ENCODE measurements at places on chromosomes 7 and 10.

GRCh38 chr10:3935933-3936359 is 150.9 kb upstream of the KLF6 start:
- no peak for DNase-seq

DNA sequence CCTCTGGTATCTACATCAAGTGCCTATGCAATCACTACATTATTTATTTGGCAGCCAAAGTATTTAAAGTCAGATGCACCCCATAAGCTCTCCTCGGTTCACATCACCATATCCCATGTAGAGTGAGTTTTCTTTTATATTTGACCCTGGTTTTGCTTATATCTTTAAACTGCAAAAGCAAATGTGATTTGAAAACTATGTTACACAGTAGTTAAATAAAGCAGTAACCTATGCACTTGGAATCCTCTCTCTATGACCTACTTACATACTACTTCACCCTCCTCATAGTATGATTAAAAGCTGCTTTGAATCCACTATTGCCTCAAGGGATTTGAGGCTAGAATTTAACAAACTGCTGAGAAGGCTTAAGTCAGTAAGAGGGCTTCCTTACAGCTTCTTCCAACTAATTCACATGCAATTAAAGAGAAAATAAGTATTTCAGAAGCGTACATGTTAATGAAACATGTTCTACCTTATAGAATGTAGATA is 2.2 kb upstream of the CELF2 start:
- no peak for DNase-seq

DNA sequence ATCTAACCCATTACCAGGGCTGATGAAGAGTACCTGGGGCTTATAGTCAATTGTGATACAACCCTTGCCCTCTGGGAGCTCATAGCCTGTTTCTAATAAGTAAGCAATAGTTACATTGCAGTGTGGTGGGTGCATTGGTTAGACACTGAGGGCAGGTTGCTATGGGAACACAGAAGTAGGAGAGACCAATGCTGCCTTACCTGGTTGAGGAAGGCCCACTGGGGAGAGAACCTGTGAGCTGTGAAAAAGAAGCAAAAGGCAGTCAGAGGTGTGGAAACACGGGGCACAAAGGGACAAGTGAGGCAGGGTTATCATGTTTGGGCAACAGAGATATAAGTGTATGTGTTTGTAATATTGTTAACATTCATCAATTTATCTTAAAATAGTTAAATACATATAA is 51.9 kb downstream of the WDFY4 start:
- no peak for DNase-seq

GRCh38 chr10:103932971-103933370 is 15.0 kb upstream of the STN1 start:
- DNase-seq = peak; percentile 77

GRCh38 chr10:7567911-7568620 is 98.7 kb downstream of the ITIH5 start:
- no peak for DNase-seq

DNA sequence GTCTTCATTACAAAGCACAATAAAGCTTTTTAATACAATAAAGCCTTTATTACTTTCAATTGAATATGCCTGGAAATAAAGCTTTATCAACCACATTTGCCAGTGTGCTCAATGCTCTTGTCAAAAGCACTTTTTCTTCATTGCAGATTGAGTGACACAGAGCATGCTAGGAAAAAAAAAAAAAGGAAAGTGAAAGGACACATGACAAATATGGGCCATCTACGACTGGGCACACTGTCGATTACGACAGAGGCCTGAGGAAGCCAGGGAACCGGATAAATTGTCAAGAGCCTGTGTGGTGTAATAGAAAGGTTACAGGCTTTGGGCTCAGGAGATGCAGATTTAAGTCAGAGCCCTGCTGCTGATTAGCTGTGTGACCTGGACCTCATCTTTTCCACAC is 84.8 kb upstream of the LRGUK start:
- no peak for DNase-seq

GRCh38 chr10:94630017-94630688 is 53.4 kb upstream of the CYP2C18 start:
- DNase-seq = peak; percentile 34

DNA sequence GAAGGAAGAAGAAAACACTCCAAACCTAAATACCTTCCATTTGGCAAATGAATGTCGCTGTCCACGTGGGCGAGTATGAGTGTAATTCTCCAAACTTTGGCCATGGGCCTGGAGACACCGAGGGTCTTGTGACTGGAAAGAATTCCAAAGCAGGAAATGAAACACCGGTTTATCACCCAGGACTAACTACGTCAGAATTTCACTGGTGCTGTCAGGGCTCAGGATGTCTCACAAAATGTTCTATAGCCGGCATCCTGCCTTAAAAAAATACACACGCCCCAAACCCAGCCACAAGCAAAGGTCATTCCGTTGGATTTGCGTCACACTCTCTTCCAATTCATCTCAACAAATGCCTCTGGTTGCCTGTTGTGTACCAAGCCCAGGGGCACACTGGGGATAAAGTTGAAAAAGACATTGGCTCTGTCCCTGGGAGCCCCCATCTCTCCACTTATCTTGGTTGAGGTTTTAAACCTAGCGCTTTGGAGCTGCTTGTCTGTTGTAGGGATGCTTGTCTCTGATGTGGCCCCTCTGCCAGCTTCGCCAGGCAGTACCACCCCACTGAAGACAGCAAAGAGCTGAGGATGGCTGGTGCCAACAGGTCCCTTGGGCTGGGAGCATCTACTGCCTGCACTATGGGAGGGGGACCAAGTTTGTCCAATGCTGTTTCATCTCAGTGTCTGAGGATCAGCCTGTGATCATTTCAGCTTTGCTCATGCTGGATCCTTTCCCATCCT is 31.2 kb downstream of the GSTO2 start:
- no peak for DNase-seq

Data from NCI-H1694 treated with DMSO at 0.1 percent for 48 hours (cell line).